ENCODE measurements at places on chromosomes 12 and 14.

DNA sequence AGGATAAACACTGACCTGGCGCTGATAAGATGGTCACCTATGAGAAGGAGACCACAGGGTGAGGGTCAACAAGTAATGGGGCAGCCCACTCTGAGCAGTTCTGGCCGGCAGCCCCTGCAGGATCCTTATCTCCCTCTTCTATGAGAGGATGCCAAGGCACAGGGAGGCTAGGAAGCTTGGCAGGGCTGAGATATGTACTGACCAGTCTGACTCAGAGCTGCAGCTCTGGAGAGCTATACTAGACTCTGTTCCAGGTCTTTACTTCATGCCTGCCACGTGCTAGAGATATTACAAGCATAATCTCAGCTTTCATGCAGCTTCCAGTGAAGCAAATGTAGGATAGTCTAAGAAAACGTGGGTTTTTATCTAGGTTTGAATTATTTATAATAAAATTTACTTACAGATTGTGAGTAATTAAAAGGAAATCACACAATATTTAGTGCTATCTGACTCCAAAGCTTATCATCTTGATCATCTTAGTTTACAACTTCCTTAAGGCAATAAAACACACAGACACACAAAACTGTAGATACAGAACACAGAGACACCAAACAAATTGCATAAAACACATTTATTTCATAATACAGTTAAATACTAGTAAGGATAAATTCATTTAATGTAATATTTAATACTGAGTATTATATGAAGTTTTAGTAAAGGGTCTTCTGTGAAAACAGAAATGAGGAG lies 32.3 kb downstream of the GIT2 start:
- no peak for DNase-seq

GRCh38 chr14:94540031-94540794 lies 21.0 kb upstream of the SERPINA4 start:
- no peak for DNase-seq

DNA sequence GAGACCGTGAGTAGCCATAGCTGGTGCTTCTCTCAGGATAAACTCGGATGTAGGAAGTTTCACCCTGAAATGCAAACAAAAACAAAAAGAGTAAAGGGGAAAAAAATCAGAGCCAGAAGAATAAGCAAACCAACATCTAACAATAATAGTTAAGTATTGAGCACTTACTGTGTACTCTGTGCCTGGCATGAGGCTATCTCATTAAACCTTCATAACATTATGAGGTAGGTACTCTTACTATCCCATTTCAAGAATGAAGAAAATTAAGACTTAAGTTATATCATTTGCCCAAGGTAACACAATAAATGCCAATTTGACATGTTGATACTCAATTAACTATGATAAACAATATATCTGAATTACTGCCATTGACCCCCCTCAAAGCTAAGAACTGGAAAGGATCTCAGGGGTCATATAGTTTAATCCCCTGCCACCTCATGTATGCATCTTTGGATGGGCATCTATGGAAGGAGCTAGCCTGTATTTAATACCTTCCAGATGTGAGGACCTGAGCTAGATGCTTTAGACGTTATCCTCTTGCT lies 7.4 kb downstream of the SRSF9 start:
- DNase-seq: no peak

DNA sequence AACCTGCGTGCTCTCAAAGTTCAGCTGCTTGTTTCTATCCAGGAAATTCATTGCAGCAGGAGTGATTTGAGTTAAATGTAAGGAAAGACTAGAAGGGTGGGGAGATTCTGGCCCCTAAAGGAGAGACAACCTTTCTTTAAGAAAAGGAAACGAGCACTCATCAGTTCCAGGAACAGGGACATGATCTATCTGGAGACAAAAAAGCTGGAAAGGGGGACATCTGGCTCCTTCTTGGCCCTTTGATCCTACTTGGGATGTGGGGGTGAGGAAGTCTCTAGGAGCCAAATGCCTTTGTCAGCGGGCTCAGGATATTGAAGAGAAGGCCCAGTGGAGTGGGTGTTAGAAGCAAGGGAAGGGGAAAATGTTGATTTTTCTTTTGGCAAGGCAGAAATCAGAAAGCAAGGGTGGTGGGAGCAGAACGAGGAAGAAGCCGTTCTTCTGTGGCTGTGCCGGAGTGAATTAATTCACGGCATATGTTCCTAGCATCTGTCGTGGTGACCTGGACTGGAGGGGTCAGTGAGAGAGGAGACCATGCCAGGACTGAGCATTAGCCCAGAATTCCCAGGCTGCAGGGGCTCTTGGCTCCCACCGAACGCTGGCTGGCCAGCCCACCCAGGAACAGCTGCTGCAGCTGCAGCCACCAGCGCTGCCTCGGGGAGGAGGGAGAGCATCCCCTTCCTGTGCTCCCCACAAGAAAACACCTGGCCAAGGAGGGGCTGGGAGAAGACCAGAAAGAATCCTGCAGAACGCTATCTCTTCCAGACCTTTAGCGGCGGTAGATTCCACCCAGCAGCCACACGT lies 62.8 kb upstream of the GPATCH2L start:
- DNase-seq: no peak

GRCh38 chr14:31858868-31859267 lies 218.2 kb upstream of the ARHGAP5 start:
- no peak for DNase-seq

GRCh38 chr12:122371475-122372045 lies 50.9 kb downstream of the CLIP1 start:
- DNase-seq: no peak

GRCh38 chr12:131055596-131056233 lies 102.0 kb downstream of the ADGRD1 start:
- DNase-seq: no peak

DNA sequence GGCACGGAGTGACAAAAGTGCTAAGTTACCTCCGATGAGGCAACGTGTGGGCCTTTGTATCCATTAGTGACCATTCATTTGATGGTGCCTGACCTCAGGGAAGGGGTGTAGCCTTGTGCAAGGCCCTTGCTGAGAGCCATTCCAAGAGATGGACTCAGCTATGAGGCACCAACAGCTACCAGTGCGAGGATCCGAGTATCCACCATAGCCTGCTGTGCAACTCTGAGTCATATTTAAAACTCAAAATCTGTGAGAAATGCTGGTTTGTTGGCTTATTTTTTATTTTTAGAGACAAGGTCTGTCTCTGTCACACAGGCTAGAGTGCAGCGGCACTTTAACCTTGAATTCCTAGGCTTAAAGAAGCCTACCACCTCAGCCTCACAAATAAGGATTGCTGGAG lies 25.1 kb upstream of the WNK1 start:
- no peak for DNase-seq

DNA sequence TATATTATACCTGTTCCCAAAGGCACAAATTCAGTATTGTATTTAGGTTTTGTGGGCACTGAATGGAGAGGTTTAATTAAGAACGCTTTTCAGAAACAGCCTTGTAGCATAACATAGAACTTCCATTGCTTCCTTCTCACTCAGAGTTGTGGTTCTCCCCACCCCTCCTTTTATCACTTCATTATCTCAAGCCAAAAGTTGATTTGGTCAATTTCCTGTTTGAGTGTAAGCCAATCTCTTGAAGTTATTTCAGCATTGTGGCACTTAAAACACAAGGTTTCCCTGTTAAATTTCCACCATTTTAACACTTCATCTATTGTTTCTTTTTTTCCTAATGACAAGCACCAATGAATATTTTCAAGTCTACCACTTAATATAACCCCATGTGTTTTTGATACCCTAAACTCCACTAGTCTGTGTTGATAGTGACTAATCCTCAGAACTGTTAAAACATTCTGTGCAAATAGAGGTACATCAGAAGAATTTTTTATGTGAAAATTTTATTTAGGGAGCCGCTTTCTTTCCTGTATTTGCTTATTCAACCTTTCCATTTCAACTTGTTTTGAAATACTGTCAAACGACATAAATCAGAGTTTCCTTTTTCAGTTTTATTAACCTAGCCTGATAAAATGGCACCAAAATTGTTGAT lies 340.1 kb downstream of the BCAT1 start:
- DNase-seq: no peak

- DNase-seq: peak; percentile 12
Observed at GRCh38 chr12:52789637-52790426, 6.1 kb downstream of the KRT3 start.

- DNase-seq: peak; percentile 64
Observed at GRCh38 chr12:132133952-132134652, 10.0 kb downstream of the DDX51 start.

- no peak for DNase-seq
Observed at GRCh38 chr14:105501504-105502291, 10.7 kb downstream of the TEDC1 start.

GRCh38 chr14:20489093-20489994 lies 16.0 kb upstream of the RNASE10 start:
- no peak for DNase-seq

DNA sequence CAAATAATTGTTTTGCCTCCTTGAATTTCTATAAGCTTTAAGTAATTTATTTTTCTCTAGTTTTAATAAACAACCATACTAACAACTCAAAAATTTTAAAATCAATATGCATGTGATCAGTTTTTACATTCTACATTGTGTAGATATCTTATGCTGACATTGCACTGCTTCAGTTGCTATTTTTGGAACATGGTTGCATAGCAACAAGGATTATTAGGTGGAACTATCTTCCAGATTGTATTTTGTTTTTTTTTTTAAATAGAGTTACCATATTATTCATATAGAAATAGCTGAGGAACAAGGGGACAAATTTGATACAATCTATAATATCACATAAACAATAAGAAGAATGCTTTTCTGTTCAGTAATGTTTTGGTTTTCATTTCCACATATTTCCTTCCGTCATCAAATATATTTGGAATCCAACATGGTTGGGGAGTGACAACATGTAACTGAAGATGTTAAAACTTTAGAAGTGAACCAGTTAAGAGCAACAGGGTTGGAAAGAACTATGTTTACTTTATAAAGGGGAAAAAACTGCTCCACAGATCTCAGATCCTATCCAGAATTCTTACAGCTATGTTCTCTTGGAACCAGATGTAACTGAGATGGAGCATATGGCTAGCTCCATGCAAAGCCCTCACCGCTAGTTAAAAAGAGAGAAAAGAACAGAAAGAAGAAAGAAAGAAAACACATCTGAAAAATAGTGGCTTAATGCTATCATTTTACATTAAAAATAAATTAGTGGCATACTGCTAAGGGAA lies 235.5 kb downstream of the NELL2 start:
- no peak for DNase-seq

DNA sequence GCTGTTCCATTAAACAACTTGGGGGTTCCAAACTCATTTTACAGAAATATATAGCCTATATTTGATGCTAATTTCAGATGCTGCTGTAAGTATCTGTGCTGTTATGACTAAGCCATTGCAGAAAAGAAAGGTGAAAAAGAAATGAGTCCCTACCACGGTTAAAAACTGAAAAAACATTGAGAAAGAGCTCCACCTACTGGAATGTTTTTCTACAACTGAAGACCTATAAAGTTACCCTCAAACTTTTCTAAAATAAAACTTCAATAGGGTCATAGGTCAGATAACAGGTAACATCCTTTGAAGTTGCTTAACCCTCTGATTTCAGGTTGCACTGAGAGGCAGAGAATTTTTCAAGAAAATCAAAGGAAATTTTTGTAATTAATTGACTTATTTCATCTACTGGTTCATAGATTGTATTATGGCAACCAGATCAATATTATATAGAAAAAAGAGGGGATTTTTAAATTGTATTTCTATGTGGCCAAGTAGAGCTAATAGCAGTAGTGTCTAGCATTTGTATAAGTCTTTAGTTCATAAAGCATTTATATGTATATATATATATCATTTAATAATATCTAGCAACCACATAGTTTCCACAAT lies 279.9 kb downstream of the RPS29 start:
- no peak for DNase-seq
